ENCODE measurements at places on chromosomes 6 and 20.

DNA sequence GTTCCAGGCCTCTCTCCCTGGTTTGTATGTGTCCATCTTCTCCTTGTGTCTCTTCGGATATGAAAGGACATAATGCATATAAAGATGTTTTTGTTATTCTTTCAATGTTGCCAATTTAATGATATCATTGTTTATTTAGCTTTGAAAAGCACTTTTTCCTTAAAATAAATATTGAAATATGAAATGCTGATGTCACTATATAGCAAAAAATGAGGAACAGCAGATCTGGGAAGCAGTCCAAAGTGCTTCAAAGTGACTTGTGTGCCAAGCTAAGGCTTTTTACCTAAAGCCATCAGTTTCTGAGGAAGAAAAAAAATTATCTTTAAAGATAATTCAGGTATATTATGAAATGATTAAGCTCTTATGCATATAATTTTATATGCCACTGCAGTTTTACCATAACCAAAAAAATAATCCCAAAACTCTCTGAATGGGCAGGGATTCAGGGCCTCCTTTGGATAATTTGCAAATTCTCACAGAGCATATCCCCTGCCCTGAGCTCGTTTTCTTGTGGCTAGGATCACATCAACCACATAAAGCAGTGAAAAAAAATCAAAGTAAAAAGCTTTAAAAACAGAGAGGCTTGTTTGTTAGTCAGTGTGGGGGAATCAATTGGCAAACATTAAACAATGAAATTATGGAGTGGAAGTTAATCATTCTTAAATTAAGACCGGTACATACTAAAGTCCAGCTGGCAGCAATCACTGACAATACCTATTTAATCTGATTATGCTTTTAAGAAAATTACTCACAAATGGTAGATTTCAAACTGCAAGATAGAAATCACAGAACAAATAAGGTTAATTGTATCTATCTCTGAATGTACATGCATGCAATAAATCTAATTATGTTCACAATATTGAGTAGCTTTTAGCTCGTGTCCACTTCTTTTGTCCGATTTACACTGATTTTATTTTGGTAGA is 1027.9 kb upstream of the ADGRB3 start:
- DNase-seq, result no peak

DNA sequence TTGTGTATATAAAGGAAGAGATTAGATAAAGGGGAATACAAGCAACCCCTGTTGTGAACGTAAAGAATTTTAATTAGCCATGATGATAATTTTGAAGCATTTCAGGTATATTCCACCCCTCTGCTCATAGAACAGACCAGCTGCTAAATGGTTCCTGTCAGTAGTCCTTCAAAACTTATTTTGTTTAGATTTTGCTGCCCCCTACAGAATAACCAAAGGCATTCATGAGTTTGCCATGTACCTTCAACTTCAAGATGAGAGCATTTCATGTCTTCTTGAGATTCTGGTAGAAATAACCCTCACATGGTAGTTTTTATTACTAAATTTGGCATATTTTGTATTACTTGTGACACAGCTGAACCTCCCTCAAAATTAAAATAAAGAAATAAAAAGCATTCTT is 1586.7 kb downstream of the HACE1 start:
- no peak for DNase-seq

- no peak for DNase-seq
Measured at GRCh38 chr6:36848658-36849441, 9.6 kb upstream of the CPNE5 start.

GRCh38 chr6:107237992-107238660 is 122.8 kb upstream of the BEND3 start:
- no peak for DNase-seq

DNA sequence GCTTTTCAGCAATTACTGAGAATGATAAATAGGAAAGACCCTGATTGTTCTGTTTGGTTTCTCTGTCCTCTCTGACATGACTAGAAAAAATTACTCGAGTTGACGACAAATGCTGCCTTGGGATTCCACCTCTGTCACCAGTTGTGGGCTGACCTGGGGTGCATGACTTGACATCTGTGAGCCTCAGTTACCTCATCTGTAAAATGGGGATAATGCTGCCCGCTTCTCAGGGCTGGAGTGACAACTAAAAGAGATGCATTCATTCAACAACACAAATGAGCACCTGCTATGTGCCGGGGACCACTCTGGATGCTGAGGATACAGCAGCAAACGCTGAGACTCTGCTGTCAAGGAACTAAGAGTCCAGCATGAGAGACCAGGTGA is 94.8 kb downstream of the NFATC2 start:
- no peak for DNase-seq

DNA sequence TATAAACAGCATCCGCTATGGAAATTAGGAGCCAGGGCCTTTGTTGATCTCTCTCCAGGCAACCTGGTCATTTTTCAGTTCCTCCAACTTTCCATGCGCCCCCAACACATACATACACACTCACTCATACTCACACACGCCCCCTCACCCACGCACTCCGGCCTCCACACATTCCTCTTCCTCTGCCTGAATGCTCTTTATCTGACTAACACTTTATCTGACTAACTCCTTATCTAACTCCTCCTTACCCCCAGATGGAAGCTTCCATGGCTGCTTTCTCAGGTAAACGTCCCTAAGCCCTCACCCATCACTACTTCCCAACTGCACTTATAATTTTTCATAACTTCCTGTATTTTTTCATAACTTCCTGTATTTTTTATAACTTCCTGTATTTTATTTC is 17.4 kb downstream of the CASS4 start:
- DNase-seq, result no peak

DNA sequence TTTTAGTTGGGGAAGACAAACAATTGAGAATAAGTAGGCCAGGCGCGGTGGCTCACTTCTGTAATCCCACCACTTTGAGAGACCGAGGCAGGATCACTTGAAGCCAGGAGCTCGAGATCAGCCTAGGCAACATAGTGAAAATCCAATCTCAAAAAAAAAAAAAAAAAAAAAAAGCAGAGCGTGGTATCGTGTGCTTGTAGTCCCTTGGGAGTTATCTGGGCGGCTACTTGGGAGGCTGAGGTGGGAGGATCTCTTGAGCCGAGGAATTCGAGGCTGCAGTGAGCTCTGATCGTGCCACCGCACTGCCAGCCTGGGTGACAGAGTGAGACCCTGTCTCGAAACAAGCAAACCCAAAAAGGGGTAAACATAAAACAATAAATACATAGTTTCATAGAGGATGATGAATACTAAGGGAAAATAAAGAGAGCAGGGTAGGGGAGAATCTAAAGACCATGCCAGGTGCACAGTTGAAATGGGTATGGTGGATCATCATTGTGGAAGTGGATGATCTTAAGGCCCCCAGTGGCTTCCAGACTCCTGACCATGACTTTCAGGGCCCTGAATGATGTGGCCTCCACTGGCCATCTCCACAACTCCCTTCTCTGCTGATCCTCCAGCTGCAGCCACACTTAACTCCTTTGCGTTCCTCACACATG is 947 bp downstream of the POFUT1 start:
- no peak for DNase-seq

GRCh38 chr6:133699741-133700385 is 189.1 kb upstream of the TCF21 start:
- no peak for DNase-seq

- no peak for DNase-seq
Measured at GRCh38 chr6:23106951-23107350, 537.6 kb downstream of the HDGFL1 start.

DNA sequence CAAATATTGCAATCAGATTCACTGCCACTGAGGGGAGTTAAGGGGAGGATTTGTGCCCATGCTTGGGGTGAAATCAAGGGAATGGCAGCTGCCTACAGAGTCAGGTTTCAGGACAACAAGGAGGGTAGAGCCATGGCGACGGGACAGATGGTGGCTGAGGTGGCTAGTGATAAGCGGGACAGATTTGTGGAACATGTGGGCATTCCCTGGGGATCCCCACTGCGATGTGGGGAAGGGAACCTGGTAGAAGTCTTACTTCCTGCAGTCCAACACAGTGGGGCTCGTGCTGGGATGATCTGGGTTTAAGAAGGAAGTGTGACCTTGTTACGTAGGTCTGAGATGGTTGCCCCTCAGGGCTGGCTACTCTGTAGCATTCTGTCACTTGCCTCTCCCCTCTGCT is 292.0 kb upstream of the JARID2 start:
- DNase-seq, result no peak

DNA sequence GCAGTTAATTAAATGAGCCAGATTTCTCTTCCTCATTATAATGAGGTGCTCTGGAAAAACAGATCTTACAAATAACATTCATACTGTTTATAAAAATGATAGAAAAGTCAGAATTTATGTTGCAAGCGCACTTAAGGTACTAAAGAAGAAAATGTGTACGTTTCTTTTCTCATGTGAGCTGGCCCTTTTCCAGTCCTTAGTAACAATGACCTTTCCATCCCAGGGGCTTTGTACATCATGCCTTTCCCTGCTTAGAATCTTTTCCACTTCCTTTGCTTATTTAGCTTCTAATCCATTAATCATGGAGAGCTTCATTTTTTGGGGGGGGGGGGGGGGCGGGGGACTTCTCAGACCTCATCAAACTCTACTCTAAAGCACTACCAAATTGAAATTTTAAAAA is 4.8 kb downstream of the FBXO5 start:
- no peak for DNase-seq

DNA sequence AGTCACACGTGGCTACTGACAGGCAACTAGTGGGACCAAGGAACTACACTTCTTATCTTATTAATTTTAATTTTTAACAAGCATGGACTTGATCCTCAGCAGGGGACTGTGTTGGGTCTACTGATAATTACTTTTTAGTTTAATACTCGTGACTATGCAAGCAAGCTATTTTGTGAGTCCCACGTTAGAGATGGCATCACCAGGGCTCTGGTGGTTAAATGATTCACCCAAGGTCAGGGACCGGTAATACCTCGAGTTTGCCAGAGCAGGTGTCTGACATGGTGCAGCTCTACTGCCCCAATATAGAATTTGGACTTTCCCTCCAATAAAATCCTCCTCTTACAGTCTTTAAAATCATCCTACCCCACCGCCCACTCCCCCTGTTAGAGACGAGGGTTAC is 98.6 kb upstream of the RIN2 start:
- no peak for DNase-seq

DNA sequence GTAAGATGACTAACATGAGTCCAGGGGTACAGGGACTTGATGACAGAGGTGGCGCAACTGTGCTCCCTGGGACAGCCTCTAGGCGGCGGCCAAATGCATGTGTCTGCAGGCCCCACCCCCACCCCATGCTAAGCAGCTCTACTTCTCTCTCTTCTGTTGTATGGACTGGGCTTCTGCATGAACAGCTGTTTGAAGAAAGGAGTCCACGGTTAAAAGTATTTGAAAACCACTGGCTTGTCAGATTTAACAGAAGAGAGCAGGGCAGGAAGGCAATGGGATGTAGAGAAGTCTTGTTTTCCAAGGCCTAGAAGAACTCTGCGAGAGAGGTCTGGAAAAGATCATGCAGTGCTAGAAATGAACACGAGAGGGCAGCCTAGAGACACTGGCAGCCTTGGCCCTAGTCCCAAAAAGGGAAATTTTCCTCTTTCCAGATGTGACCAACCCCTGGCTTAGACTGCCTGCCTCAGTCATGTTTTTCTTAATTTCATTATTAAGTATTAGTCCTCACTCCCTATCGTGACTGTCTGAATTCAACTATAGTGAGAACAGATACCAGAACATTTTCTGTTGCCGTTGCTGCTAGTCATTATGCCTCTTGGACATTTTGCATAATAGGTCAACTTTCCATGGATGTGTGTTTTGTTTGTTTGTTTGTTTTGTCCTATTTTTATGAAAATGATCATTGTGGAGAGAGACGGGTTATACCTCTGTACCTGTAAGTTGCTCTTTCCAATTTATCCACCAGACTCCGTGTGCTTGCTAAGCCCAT is 265.0 kb downstream of the ADGRG6 start:
- DNase-seq, result peak; percentile 63

DNA sequence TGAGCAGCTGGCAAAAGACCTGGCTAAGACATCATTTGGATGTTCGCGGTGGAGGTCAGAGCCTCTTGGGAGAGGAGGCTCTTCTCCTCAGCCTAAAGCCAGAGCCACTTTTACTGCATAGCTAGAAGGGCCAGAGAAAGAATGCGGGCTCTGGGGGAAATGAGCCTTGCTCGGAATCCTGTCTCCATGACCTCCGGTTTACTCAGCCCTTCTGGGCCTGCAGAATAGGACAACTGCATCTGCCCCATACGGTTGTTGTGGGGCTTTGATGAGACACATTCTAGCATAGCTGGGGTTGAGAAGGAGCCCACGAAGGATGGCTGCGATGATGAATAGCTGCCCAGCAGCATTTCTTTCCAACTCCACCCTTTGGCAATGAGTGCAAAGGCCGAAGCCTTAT is 115.0 kb upstream of the SLC22A23 start:
- no peak for DNase-seq

- no peak for DNase-seq
Measured at GRCh38 chr6:36039112-36039511, 11.5 kb downstream of the MAPK14 start.

- no peak for DNase-seq
Measured at GRCh38 chr6:140879946-140880345, 1252.8 kb upstream of the GJE1 start.

DNA sequence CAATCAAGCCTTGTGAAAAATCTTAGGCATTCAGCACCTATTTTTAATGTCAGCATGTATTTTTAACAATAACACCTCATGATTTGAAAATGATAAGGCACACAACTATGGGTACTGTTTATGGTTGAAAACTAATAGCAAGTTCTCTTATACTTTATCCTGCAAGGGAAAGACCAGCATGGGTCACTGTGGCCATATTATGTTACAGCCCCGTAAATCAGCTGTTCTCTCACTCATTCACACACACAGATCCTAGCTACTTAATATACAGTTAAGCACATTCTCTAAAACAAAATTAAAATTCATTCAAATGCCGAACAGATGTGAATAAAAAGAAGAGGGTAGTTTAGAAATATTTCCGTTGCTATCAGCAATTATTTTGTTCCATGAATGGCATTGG is 224.4 kb downstream of the OGFRL1 start:
- DNase-seq, result no peak

DNA sequence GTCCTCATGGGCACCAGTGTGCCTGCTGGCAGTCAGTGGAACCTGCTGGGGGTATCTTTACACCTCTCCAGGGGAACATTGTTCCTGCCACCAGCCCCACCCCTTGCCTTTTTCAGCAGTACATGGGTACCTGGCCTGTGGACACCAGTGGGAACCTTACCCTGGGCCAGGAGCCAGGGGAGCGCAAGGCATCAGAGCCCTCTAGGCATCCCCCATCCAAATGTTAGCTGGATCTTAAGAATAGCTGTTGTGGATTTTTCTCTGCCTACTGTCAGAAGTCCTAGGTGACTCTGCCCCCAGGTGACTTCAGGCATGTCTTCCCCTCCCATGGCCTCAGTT is 38.8 kb upstream of the ID1 start:
- DNase-seq, result no peak

GRCh38 chr6:43923376-43924221 is 153.6 kb downstream of the VEGFA start:
- no peak for DNase-seq

GRCh38 chr6:14790976-14791375 is 454.9 kb upstream of the JARID2 start:
- no peak for DNase-seq

Data from activated CD4-positive, alpha-beta T cell treated with anti-CD3 and anti-CD28 coated beads, Interleukin-2, amount 10 ng/mL, durations not matched to agents 7 days and 5 days (primary cell).